ENCODE measurements at places on chromosomes 4 and X.
A peak's percentile ranks its signal among the peaks of the same experiment; 100 is the strongest.

- no peak for DNase-seq
These were observed 19.3 kb downstream of the SLC25A53 start for GRCh38 chrX:104137496-104137895.

DNA sequence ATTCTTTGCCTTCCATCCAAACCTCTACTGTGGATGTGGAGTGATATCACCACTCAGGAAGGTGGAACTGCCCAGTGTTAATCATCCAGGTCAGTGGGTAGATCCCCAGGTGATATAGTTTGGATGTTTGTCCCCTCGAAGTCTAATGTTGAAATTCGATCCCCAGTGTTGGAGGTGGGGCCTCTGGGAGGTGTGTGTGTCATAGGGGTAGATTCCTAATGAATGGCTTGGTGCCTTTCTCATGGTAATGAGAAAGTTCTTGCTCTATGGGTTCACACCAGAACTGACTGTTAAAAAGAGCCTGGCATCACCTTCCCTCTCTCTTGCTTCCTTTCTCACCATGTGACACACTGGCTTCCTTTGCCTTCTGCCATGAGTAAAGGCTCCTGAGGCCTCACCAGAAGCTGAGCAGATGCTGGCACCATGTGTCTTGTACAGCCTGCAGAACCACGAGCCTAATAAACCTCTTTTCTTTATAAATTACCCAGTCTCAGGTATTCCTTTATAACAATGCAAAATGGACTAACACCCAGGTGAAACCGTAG is 6.8 kb upstream of the SOWAHB start:
- DNase-seq = no peak

DNA sequence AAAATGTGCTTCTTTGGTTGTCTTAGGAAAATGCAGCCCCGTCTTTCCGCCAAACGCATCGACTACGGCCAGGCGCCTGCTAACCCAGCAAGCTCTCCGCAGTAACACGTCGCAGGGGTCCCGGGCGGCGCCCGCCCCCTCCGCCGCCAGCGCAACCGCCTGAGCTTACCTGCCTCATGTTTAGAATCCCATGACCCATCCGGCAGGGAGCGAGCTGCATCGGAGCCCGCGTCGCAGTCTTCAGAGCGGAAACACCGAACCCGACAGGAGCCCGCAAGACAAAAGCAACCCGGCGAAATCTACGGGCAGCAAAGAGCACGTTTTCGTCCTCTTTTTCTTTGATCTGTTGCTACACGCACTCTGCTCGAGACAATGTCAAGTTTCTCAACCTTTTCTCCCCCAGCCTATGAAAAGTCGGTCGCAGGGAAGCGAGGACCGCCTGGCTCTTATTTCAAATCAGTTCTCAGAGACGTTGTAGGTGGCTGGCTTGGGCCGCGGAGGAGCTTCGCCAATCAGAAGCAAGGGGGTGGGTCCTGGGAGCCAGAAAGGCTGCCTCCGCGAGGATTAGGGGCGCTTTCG is at the start of gene MID1:
MID1 (minus strand) TSS at position 465 of the 579 bp plus-strand sequence. CDS start 53,038 bp downstream, outside the sequence.
- no peak for DNase-seq

- no peak for DNase-seq
These were observed 188.4 kb downstream of the WDFY3 start for GRCh38 chr4:84778041-84778440.

- no peak for DNase-seq
These were observed 380.4 kb downstream of the GPM6A start for GRCh38 chr4:175431694-175432093.

DNA sequence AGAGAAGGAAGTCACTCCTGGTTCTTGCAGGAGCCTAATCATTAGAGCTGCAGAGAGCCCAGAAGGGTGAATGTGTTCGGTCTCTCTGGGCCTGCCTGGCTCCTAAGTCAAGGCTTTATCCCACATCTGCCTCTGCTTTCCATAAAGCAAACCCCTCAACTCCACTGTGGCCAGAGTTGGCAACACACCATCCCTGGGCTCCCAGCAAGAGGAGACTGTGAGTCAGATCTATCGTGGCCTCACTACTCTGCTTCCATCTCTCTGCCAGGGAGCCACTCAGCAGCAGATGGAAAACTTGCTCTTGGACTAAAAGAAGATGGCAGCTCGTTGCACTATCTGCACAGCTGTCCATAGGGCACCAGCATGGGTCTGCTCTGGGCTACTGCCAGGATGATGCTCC is 348.2 kb downstream of the FBXW7 start:
- DNase-seq = no peak

GRCh38 chrX:118495061-118495921 is at the start of gene DOCK11:
Gene DOCK11, plus strand, starts transcription at chrX:118495815. Its CDS starts 157 bp downstream, at chrX:118495972.
- DNase-seq = peak; percentile 67
